Stimulated activated CD8-positive, alpha-beta memory T cell treated with anti-CD3 and anti-CD28 coated beads, Interleukin-15, amount 100 ng/mL, for 48 hours (primary cell): ENCODE measurements at places on chromosomes 3 and 15.

- no peak for DNase-seq
Measured at GRCh38 chr15:34892963-34893591, 76.5 kb downstream of the AQR start.

GRCh38 chr3:89000886-89001285 is 106.5 kb upstream of the EPHA3 start:
- DNase-seq = no peak

- DNase-seq = no peak
Measured at GRCh38 chr15:95687686-95688085, 642.8 kb upstream of the NR2F2 start.

DNA sequence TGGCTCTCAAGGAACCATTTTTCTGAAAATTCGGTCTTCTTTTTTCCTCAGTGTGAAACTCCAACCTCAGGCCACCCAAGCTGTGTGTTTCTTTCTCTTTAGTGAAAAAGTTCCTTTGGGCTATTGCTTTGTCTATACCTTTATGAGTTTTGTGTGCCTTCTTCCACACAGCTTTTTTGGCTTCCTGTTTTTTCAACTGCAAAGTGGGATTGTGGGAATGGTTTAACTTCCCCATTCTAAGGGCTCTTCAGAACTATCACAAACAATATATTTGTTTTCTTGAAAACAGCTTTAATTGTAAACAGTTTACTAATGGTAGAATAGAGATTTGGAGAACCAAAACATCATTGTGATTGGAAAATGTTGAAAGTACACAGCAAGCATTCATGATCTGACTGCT is 10.4 kb downstream of the SYN2 start:
- no peak for DNase-seq

GRCh38 chr3:159760046-159760445 is 228.6 kb upstream of the IL12A start:
- no peak for DNase-seq
